ENCODE measurements at places on chromosomes 16 and 17. TPM values are rescaled to one million over a fixed set of nuclear protein-coding genes. Genes with fewer than 3 reads are reported as not detected.

DNA sequence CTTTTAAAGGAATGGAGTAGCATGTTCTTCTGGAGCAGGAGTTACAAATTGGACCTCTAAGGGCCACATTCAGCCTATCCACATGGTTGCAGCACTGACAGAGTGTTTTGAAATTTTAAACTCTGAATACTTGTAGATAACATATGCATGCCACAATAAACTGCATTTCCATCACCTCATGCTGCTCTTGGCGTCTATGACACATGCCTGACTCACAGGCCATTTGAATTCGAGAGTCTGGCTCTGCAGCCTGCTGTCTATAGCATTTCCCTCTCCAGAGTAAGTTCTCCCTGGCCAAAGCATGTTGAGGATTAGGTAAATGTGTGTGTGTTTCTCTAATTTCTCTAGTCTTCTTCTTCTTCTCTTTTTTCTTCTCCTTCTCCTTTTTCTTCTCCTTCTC, 28.7 kb upstream of the MYOCD start:
- peak; percentile 97 for DNase-seq

ABCA10 gene
- 1.3 TPM for total RNA-seq

- no peak for DNase-seq
Observed at GRCh38 chr17:69773081-69773480, 301.9 kb upstream of the KCNJ16 start.

DNA sequence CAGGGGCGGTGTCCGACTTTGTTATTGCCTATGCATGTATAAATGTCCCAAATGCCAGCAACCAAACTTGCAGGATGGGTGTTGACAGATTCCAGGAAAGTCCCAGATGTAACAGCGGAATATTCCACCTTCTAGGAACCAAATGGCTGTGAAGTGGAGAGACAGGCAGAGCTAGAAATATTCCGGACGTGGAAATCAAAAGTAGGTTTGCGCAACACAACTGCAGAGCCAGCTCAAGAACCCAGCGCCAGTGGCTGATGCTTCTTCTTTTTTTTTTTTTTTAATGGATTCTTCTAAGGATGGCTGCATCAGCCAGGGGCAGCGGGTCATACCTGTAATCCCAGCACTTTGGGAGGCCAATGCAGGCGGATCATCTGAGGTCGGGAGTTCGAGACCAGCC, 601.7 kb downstream of the MAF start:
- no peak for DNase-seq

Data from bronchial epithelial cell (primary cell).